Pulmonary artery endothelial cell (primary cell): ENCODE measurements at places on chromosomes 16 and 17. TPM values are rescaled to one million over a fixed set of nuclear protein-coding genes. Genes with fewer than 3 reads are reported as not detected.

VPS25 gene
- total RNA-seq = 39.0 and 55.6 TPM in 2 replicates

SLC5A11 gene
- total RNA-seq = not detected in 2 replicates

USP7 gene
- 70.2 and 73.2 TPM in 2 replicates for total RNA-seq

TEKT1 gene
- not detected in 2 replicates for total RNA-seq

KRT33B gene
- total RNA-seq = not detected in 2 replicates

HP gene
- total RNA-seq = not detected in 2 replicates

MBTD1 gene
- 9.5 and 9.9 TPM in 2 replicates for total RNA-seq

HYDIN gene
- 0.07 TPM in 1 of 2 replicates, not detected in the other for total RNA-seq

COX4I1 gene
- 424 and 604 TPM in 2 replicates for total RNA-seq

TOX3 gene
- total RNA-seq = not detected in 2 replicates

CDRT15L2 gene
- total RNA-seq = not detected in 2 replicates

PRR29 gene
- total RNA-seq = 0.20 and 0.28 TPM in 2 replicates

- DNase-seq = no peak
Observed at GRCh38 chr16:2841606-2842339, 11.7 kb downstream of the ZG16B start.

- no peak for DNase-seq
Observed at GRCh38 chr16:28839004-28839639, 7.0 kb downstream of the TUFM start.

- DNase-seq = no peak
Observed at GRCh38 chr16:85328676-85329058, 216.4 kb upstream of the CIBAR2 start.

GRCh38 chr17:38465391-38466345, 37.4 kb downstream of the ARHGAP23 start:
- no peak for DNase-seq

GRCh38 chr17:80970044-80970761, 21.4 kb upstream of the CHMP6 start:
- no peak for DNase-seq

DNA sequence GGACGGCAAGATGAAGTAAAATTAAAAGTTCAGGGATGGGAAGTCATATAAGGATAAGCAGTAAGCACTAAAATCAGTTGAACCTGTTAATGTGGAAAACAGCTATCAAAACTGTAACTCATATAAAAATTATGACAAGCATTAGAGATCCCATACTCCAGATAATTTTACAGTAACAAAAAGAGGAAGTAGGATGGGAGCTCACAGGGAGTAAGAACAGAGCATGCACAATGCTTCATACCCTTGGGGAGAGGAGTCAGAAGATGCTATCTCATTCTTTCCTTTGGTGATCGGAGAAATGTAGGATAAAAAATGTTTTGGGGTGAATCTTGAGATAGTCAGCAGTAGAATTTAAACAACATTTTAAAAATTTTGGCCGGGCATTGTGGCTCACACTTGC, 164.7 kb upstream of the CACNG5 start:
- no peak for DNase-seq

DNA sequence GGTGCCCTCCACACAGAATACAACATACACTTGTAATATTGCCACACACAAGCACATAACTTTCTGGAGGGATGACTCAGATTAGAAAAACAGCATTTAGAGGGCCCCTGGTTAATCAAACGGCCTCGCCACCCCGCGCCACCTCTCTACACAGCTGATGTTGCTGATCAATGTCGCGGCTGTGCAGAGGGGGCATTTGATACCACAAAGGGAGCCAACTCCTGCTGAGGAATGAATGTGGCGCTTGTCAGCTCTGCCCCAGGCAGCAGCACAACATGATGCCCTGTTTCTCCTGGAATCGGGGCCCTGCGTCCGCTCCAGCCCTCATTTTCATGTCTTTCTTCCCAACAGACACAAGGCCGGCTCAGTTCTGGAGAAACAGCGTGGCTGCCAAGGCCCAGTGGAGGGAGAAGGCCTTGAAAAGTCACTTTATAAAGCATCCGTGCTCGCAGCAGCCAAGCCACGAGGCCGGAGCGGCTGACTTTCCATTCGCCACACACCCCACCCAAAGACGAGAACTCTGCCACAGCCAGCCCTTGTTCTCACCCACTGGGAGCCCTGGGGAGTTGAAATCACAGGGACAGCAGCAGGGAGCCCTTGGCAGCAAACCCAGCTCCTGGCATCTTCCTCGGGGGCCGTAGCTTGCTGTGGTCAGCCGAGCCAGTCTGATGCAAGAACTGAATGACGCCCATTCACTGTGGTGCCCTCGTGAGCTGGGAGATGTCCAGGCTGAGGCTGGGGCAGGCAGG, 65.6 kb downstream of the XYLT1 start:
- no peak for DNase-seq

DNA sequence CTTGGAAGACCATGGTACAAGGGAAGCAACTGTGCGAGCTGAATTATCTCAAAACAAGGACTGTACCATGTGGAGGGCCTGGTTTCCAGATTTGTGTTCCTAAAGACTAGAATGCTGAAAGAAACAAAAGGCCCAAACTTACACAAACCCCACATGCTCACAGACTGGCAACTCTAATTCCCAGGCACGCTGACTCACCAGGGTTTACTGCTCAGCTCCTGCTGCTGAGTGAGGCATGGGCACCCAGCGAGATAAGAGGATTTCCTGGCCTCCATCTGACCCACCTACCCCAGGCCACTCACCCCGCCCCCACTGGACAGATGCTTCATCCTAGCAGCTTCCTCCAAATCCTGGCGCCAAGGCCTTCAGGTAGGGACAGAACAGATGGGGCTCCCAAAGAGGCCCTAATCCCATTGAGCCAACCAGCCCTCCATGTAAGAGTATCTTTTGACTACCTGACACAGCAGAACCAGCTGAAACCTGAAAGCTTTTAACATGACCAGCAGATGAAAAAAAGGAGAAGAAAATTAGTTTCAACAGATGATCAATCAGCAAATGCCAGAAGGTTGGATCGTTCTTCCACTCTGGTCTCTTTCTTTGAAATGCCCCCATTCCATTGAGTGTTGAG, 33.9 kb downstream of the DCUN1D3 start:
- DNase-seq = peak; percentile 70

- DNase-seq = no peak
Observed at GRCh38 chr17:8059131-8059530, 20.3 kb downstream of the ALOX15B start.

GRCh38 chr17:75724016-75725003, 3.1 kb downstream of the ITGB4 start:
- no peak for DNase-seq

DNA sequence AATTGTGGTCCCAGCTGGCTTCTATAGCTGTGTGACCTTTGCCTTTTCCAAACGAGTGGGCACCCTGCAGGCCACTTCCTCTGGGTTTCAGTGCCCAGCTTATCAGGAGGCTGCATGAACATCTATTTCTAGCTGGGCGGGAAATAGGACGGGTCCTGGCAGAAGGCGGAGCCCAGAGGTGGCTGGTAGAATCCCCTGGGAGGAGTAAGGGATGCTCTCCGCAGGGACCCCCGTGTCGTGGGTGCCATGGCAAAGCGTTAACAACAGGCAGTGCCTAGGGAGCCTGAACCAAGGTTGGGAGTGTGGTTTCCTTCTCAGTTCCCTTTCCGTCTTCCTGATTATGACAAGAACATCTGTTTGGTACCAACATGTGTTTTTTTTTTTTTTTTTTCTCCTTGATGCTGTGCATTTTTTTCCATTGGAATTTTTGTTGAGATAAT, 58.2 kb downstream of the PLCG2 start:
- DNase-seq = no peak

GRCh38 chr16:79400462-79401149, 199.9 kb downstream of the MAF start:
- no peak for DNase-seq

- DNase-seq = no peak
Observed at GRCh38 chr16:77611386-77611785, 110.9 kb upstream of the NUDT7 start.

DNA sequence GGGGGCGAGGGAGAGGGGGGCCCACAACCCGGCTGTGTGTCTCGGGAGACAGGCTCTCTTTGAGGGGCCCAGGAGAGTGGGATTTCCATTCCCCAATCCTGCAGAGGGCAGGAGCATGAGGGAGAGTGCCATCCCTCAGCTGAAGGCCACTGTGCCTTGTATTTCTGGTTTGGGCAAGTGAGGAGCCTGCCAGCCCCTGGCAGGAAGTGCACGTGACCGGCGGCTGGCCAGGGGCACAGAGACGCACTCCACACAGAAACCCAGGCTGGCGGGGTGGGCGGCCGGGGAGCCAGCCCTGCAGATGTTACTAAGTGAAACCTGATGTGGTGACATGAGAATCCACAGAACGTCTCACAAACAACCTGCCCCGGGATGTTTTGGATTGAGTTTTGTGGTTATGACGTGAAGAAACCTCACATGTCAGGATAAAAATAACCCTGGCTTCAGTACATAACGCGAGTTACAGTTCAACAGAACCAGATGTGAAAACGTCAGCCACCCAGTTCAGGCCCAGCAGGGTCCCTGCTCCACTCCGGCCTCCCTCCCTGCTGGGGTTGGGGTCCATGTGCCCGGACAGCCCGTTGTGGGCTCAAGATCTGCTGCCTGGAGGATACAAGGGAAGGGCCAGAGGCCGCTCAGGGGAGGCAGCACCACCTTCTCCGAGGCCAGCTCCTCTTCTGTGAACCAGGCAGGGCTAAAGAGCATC, 51.7 kb upstream of the MTSS2 start:
- no peak for DNase-seq

- no peak for DNase-seq
Observed at GRCh38 chr16:53565296-53565863, 62.4 kb upstream of the AKTIP start.

- DNase-seq = no peak
Observed at GRCh38 chr17:66953630-66954020, 10.9 kb upstream of the CACNG4 start.

- DNase-seq = no peak
Observed at GRCh38 chr16:67969254-67970039, 1.0 kb upstream of the SLC12A4 start.

- DNase-seq = no peak
Observed at GRCh38 chr17:62611292-62611691, 16.2 kb upstream of the MRC2 start.

- DNase-seq = peak; percentile 95
Observed at GRCh38 chr16:57316390-57317017, 32.0 kb upstream of the PLLP start.

- DNase-seq = no peak
Observed at GRCh38 chr17:33854596-33854995, 400.5 kb upstream of the CCL2 start.

- no peak for DNase-seq
Observed at GRCh38 chr17:43816336-43817320, 16.3 kb downstream of the MPP3 start.

- DNase-seq = peak; percentile 55
Observed at GRCh38 chr17:81044764-81045589, 10.0 kb downstream of the BAIAP2 start.

GRCh38 chr16:46614006-46614405, 7.2 kb downstream of the SHCBP1 start:
- no peak for DNase-seq

GRCh38 chr17:12721581-12721980, 55.9 kb downstream of the MYOCD start:
- no peak for DNase-seq

DNA sequence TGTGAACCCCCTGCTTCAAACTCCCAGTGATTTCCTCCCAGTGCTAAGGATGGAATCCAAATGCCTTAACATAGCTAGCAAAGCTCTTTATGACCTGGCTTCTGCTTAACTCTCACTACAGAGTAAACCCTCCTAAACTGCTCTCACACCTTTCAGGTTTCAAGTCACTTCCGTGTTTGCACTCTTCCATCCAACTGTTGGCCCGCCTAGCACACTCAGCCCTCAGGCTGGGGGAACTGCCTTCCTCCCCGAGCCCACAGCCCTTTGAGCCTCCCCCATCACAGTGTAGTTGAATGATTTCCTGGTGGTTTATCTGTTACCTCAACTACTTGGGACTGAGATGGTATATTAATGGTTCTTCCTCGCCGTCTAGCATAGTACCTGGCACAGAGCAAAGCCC, 342.5 kb downstream of the NPIPA8 start:
- DNase-seq = no peak
